ENCODE measurements at places on chromosomes 6 and 20.

- no peak for DNase-seq
Observed at GRCh38 chr20:25989196-25989595, 292.5 kb upstream of the ZNF337 start.

DNA sequence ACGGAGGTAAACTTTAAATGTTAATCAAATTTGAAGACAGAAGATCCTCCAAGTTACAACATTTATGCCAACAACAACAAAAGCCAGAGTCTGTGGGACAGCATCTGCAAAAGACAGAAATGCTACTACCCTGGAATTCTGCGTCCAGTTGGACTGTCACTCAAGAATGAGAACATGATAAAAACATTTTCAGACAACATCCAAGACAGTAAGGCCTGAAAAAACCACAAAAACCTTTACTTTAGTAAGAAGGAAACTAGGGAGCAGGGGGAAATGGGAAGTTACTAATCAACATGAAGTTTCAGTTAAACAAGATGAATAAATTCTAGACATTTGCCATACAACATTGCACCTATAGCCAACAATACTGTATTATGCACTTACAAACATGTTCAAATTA is 77.6 kb downstream of the MLIP start:
- no peak for DNase-seq

- no peak for DNase-seq
Observed at GRCh38 chr6:118659513-118660217, 8.3 kb upstream of the CEP85L start.

DNA sequence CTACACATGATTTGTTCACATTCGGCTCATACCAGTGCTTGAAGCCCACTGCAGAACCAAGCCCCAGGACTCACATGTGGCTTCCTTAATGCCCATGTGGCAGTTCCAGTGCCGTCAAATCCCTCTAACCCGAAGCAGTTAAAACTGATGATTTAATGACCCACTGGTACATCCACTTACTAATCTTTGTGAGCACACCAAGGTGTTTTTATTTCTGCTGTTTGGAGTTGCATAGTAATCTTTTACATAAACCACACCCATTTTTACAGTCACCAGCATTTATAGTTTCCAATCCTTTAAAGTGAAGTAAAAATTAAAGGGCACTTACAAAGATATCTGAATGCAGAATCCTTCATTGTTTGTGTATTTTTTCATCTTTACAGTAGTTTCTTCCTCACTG is 232.0 kb downstream of the ANKRD60 start:
- no peak for DNase-seq

DNA sequence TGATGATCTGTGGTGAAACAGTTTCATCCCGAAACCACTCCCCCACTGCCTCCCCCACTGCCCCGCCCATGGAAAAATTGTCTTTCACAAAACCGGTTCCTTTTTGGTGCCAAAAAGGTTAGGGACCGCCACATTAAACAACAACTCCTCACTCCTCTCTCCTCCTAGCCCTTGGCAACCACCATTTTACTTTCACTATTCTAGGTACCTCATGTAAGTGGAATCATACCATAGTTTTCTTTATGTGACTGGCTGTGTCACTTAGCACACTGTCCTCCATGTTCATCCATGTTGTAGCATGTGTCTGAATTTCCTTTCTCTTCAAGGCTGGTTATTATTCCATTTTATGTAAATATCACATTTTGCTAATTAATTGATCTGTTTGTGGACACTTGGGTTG is 99.3 kb downstream of the UTRN start:
- DNase-seq = no peak

GRCh38 chr6:140641412-140641811 is 1267.0 kb upstream of the CITED2 start:
- DNase-seq = no peak

GRCh38 chr6:166507380-166507779 is 79.1 kb downstream of the RAMACL start:
- no peak for DNase-seq

GRCh38 chr6:71091167-71091566 is 134.3 kb upstream of the B3GAT2 start:
- no peak for DNase-seq

DNA sequence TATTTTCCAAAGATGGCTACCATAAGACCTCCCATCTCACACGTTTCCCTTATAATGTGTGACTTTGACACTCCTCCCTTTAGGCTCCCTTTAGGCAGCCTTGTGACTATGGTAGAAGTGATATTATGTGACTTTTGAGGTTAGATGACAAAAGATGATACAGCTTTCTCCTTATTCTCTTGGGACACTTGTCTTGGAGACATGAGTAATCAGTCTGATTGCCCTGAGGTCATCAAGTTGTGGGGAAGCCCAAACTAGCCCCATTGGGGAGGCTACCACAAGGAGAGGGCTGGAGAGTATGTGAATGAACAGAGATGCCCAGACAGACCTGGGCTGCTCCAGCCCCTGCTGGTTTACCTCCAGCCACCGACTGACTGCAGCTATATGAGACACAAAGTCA is 10.6 kb upstream of the DLK2 start:
- no peak for DNase-seq

GRCh38 chr6:33375143-33375671 is 16.4 kb upstream of the KIFC1 start:
- DNase-seq = no peak

- no peak for DNase-seq
Observed at GRCh38 chr6:117290173-117290846, 25.0 kb downstream of the VGLL2 start.

DNA sequence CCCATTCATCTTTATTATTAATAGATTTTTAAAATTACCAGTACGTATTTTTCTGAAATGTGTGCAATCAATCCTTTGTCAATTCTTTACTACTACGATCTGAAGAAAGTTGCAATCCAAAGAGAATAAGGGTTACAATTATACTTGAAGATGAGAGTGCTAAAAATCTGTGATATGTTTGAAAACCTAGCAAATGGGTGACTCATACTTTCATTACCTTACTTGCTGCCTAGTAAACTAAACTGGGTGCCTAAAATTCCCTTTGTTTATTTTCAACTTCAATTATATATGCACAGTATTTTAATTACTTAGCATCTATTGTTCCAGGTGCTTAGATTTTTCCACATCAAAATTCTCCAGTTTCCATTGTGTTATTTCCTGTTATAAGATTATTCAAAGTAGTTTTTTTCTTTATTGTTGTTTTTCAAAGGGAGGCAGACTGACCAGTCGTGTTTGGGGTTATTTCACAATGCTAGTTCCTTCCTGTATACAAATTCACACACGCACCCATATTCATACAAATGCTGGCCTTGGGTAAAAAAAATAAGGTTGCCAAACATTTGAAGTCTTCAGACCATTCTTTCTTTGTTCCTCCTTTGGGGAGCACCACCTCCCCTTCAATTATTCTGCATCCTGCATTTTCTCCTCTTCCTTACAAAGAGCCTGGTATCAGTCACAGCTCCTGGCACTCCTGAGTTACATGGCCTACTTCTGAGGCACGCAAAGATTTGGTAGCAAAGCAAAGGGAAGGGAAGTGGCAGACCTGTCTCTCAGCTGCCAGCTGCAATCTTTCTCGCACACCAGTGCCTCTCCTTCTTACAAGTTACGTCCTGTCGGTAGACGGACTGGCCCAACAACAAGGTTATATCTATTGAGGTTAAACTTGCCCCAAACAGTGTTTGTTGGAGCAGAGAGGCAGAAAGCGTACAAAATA is 16.2 kb upstream of the FAM135A start:
- no peak for DNase-seq

GRCh38 chr6:157163434-157164159 is 159.7 kb downstream of the TMEM242 start:
- DNase-seq = no peak

GRCh38 chr6:15331143-15331542 is 85.3 kb downstream of the JARID2 start:
- no peak for DNase-seq

GRCh38 chr6:34447910-34448309 is 18.0 kb upstream of the PACSIN1 start:
- DNase-seq = peak; percentile 35

DNA sequence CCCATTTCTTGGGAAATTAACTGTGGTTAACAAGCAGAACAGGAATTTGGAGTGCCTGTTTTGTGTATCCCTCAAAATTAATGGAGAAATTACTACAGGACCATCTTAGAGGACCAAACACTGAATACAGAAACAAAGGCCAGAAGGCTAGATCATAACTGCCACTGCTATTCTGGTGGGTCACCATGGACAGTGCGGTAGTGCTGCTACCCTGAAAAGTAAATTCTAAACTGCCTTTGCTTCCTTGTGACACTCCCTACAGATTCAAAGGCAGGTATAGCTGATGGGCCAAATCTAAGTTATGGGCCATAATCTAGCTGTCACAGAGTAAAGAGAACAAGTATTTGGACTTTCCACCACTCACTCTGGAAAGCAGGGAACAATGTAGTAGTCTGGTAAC is 575.8 kb upstream of the ADGRB3 start:
- no peak for DNase-seq

- DNase-seq = peak; percentile 78
Observed at GRCh38 chr6:142902636-142903053, 42.3 kb downstream of the HIVEP2 start.

- DNase-seq = no peak
Observed at GRCh38 chr6:36455486-36456027, 12.8 kb downstream of the KCTD20 start.

DNA sequence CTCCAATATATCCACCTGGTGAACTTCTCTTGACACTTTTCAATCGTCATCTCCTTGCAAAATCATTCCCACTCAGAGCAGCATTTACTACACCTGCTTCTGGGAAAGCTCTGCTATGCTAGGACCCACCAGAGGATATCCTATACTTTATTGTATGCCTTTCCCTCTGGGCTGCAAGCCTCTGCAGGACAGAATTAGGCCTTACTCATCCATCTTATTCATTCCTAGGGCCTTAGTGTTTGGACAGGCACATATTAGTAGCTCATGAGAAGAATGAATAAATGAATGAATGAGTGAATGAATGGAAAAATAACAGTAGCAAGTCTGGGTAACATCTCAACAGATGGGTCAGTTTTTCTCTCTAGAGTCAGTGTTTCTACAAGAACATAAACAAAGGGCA is 216.1 kb downstream of the MAFB start:
- no peak for DNase-seq

All from stimulated activated CD8-positive, alpha-beta memory T cell treated with anti-CD3 and anti-CD28 coated beads, Interleukin-4, amount 100 ng/mL, for 48 hours (primary cell).